NCI-H2029 (cell line): ENCODE measurements at places on chromosomes 7 and 10.
A peak's percentile ranks its signal among the peaks of the same experiment; 100 is the strongest.

- DNase-seq = no peak
These were observed 22.9 kb downstream of the STRIP2 start for GRCh38 chr7:129457101-129457500.

DNA sequence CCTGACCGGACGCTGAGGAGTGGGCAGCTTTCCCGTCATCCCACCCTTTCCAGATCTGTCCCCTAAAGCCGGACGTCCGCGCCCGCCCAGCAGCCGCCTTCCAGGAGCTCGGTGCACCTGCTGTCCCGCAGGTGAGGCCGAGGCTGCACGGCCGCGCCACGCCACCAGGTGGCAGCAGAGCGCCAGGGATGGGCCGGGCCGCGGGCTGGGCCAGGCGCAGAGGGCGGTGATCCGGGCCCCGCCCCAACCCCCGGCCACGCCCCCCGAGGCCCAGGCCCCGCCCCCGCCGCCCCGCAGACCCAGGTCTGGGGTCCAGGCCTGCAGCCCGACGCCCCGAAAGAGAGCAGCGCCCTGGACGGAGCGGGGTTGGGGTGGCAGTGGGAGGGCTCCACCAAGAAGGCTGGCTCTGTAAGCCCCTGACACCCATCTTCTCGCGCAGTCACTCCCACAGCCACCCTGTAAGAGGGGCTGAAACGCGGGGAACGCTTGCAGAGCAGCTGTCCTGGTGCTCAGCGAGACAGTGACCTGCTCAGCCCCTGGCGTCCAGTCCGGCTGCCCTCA, 32.2 kb downstream of the FOXL3 start:
- peak; percentile 32 for DNase-seq

DNA sequence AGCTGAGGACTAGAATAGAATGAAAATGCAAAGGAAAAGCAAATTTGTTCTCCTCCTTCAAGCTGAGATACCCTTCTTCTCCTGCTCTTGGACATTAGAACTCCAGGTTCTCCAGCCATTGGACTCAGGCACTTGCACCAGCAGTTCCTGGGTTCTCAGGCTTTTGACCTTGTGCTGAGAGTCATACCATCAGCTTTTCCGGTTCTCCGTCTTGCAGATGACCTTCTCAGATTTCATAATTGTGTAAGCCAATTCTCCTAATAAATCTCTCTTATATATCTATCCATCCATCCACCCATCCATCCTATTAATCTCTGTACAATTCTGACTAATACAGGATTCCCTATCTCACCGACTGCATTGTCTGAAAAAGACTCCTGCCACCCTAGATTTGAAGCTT, 108.3 kb downstream of the AHR start:
- DNase-seq = no peak

- DNase-seq = no peak
These were observed 420.5 kb downstream of the RPS24 start for GRCh38 chr10:78454123-78454645.

- DNase-seq = peak; percentile 28
These were observed 29.6 kb downstream of the PCBD1 start for GRCh38 chr10:70858759-70859158.

DNA sequence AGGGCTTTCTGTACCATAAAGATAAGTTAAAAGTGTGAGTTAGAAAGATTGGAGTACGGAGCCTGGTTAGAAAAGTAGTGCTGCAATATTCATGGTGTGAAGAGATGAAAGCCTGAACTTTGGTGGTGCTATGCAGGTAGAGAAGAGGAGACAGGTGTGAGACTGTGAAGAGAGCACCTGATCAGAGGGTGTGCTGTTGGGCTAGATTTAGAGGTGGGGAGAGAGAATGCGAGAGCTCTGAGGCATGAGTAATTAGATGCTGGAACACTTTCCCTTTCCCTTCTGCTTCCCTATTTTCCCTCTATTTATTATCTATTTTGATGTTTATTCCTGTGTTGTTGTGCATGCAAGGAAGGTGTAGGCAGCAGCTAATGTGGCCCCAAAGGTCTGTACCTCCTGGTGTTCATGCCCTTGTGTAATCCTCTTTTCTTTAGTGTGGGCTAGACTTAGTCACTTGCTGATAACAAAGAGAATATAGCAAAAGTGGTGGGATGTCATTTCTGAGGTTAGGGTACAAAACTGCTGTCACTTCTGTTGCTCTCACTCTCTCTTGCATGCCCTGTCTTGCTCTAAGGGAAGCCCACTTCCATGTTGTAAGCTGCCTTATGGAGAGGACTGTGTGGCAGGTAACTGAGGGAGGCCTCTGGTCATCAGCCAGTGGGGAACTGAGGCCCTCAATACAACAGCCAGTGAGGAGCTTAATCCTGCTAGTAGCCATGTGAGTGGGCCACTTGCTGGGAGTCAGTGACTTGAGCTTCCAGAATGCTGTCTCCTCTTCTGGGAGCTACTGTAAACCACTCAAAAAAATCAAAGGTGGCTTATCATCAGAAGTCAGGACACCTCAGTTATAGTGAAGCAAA, 2.6 kb upstream of the ATXN7L1 start:
- DNase-seq = no peak
